ENCODE measurements at places on chromosomes 13 and 19. TPM values are rescaled to one million over a fixed set of nuclear protein-coding genes. Genes with fewer than 3 reads are reported as not detected.

Gene TMEM272
- total RNA-seq = 0.09 TPM

Gene FCAR
- total RNA-seq = 0.39 TPM

Gene DNAAF3
- total RNA-seq = 5.9 TPM

Gene XAB2
- 71.9 TPM for total RNA-seq

Gene ZNF135
- 5.6 TPM for total RNA-seq

Gene KANK2
- 35.1 TPM for total RNA-seq

- DNase-seq = no peak
These were observed 382.9 kb downstream of the KLF12 start for GRCh38 chr13:73751290-73751689.

DNA sequence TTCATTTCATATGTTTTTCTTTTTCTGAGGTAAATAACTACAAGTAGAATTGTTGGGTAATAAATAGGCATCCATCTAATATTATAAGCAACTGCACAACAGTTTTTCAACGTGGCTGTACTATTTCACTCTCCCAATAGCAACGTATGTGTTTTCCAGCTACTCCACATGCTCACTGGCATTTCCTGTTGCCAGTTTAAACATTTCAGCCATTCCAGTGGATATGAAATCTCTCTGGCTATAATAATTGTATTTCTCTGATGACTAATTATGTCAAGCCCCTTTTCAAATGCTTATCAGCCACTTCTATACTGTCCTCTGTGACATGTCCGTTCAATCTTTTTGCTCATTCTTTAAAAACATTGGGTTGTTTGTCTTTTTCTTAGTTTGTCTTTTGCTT, 26.8 kb upstream of the ALOX5AP start:
- no peak for DNase-seq

- no peak for DNase-seq
These were observed 127.6 kb downstream of the URI1 start for GRCh38 chr19:30069535-30070197.

GRCh38 chr13:34129436-34129835, 311.5 kb downstream of the RFC3 start:
- DNase-seq = no peak

DNA sequence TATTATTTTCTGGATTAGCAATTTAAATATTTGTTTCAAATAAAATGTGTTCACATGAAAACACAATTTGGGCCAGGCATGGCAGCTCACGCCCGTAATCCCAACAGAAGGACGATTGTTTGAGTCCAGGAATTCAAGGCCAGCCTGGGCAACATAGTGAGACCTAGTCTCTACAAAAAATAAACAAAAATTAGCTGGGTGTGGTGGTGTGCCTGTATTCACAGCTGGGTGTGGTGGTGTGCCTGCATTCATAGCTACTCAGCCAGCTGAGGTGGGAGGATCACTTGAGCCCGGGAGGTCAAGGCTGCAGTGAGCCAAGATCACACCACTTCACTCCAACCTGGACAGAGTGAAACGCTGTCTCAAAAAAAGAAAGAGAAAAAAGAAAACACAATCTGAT, 46.4 kb downstream of the KPNA3 start:
- no peak for DNase-seq

GRCh38 chr19:55539090-55539984, 2.4 kb upstream of the SBK2 start:
- no peak for DNase-seq

DNA sequence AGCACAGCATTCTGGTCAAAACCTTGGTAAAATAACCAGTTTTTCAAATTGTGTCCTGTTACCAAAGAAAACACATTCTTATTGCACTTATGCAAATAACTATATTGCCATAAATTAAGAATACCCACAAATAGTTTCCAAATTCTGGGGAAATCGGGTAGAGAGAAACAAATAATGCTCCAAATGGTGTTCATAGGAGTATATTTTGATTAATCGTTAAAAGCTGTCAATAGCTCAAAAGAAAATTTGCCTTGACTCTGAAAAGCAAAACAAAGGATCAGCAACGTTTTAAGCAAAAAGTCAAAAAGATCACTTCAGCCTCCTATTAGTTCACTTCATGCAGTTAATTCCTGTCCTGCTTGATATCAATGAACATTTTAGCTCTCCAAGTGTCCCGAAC, 22.2 kb upstream of the CEACAM21 start:
- no peak for DNase-seq

GRCh38 chr13:99629641-99630040, 128.4 kb downstream of the TM9SF2 start:
- no peak for DNase-seq

DNA sequence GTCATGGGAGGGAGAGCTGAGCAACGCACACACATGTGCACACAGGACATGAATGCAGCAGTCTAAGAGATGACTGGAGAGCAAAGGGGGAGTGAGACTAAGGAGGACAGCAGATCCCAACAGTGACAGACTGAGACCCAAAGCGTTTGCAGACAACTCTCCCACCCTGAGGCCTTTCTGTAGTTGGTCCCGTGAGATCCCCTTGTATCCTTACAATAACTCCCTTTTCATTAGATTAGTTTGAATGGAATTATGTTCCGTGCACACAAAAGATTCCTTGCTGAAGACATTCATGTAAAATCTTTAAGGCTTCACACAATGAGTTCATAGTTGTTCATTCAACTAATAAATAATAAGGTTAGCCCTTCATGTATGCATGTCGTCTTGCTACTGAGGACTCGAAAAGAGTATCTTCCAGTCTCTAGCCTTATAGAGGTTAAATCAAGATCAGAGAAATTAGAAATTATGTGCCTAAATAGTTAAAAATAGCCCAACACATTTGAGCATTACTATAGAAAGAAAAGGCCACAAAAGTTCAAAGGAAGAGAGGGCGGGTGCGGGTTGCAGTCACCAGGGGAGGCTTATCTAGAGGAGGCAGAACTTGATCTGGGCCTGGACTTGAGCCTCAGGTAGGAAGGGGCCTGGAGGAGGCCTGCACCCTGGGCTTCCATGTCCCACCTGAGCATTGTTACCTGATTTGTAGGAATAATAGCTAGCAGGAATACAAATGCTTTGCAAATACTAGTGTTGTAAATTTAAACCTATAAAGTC, 3.1 kb upstream of the GTF3A start:
- no peak for DNase-seq

GRCh38 chr13:27834095-27834494, 41.8 kb downstream of the GSX1 start:
- no peak for DNase-seq

DNA sequence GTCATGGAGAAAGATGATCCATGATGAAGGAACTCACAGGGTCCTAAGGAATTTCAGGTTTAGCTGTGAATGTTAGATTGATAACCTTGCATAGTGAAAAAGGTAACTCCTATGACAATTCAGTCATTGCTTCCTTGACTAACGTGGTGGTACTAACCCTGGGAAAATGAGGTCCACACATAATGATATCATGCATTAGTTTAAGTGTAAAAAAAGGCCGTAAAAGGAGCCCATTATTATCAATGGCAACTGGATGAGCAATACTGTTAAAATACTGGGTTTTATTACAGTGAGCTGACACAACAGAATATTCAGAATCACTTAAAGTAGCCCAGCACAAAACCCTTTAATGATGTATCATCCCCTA, 515.4 kb downstream of the DCT start:
- no peak for DNase-seq

DNA sequence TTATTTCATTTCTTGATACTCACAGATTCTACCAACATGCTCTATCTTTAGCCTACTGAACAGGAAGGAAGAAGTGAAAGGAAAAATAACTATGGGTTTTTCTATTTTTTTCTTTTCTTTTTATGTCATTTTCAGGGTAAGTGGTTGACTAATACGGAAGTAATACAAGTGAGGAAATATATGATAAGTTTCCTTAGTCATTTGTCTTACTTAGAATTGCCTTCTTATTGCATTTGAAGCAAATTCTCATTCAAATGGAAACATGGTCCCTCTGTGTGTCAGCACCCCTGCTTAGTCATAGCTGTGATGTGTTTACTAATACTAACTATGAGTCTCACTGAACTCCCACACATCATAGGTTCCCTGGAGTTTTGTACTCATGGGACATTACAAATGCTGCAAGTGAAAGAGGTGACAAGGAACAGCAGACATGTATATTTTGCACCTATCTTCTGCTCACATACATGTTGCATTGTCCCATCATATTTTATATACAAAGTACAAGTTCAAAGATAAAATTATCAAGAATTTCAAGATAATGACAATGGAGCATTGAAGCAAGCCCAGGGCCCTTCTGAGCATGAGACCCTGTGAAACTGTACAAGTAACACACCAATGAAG, 60.1 kb downstream of the DCT start:
- no peak for DNase-seq

DNA sequence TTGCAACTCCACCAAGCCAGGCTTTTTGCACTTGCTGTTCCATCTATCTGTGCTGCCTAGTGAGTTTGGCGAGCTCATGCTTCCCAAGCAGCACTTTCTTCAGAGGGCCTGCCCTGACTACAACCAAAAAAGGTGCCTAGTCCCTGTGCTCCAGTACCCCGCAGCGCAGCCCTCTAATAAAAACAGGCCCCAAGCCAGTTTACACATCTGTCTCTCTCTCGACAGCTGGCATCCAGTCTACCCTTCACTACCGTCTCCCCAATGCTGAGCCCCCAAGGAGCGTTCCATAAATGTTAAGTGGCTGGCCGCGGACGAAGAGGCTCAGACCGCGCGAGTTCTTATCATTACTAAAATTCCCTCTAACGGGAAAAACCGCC, 512 bp downstream of the MED4 start:
- DNase-seq = no peak

DNA sequence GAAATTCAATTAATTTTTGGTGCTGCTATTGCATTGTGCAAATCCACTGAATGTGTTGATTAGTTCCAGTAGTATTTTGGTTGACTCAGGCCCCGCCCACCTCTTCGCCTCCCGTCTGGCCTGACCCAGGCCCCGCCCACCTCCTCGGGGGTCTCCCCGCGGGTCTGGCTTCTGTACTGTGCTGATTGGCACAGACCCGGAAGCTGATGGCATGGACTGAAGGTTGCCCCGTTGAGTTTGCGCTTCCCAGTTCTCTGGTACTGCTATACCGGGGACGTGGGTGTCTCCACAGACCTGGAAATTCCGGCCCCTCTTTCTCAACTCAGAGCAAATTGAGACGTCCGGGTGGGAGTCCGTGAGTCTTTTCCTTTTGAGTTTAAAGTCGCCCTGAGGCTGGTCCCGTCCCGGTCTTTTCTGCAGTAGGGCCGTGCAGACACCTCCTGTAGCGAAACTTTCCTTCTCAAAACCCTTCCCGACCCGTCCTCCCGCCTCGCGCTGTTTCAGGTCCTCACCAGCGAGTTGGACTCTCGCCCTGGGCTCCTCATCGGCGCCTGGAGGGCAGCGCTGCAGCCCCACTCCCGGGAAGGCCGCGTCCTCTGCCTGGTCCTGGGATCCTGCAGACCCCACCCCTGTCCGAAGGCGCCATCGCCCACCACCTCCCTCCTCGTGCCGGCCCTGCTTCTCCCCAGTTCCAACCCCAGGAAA, 14.8 kb downstream of the ZNF701 start:
- DNase-seq = peak; percentile 76

DNA sequence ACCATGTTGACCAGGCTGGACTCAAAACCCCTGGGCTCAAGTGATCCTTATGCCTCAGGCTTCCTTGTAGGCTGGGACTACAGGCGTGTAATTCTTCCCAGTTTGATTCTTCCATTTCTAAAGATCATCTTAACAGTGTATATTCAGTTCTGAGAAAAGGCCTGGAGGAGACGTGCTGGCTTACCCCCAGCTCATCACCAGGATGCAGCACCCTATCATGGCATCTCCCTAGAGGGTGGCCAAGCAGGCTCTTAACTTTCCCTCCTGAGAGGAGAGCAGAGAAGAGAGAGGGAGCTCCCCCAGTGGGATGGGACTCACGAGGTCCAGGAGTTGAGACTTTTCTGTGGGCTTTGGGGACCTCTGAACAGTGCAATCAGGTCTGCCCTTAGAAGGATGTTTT, 2.1 kb upstream of the TUBA3C start:
- DNase-seq = no peak

DNA sequence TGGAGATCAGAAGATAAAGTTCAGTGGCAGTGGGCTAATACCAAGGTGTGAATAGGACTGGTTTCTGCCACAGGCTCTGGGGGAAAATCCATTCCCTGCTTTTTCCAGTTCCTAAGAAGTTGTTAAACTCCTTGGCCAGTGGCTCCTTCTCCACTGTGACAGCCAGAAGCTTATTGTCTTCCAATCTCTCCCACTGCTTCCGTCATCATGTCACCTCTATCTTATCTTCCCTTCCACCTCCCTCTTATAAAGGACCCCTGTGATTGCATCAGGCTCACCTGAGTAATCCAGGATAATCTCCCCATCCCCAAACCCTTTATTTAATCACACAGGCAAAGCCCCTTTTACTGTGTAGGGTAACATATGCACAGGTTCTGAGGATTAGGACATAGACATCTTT, 431.2 kb upstream of the SLC10A2 start:
- DNase-seq = no peak

GRCh38 chr13:102626928-102627327, 30.1 kb downstream of the TPP2 start:
- DNase-seq = no peak

DNA sequence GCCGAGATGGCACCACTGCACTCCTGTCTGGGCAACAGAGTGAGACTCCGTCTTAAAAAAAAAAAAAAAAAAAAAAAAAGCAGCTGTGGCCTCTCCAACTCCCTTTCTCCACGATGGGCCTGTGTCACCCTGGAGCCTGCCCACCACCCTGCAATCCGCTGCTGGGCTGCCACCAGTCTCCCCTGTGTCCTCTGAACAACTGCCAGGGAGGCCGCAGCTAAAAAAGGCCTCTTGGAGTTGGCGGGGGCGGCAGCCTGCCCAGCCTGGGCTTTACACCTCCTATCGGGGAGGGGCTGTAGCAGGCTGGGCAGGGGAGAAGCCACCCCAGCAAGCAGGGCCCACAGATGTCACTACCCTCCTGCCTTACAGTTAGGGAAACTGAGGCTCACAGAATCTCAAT, 3.5 kb downstream of the CDC37 start:
- no peak for DNase-seq

- no peak for DNase-seq
These were observed 152.2 kb upstream of the PRR20A start for GRCh38 chr13:56988543-56988942.

DNA sequence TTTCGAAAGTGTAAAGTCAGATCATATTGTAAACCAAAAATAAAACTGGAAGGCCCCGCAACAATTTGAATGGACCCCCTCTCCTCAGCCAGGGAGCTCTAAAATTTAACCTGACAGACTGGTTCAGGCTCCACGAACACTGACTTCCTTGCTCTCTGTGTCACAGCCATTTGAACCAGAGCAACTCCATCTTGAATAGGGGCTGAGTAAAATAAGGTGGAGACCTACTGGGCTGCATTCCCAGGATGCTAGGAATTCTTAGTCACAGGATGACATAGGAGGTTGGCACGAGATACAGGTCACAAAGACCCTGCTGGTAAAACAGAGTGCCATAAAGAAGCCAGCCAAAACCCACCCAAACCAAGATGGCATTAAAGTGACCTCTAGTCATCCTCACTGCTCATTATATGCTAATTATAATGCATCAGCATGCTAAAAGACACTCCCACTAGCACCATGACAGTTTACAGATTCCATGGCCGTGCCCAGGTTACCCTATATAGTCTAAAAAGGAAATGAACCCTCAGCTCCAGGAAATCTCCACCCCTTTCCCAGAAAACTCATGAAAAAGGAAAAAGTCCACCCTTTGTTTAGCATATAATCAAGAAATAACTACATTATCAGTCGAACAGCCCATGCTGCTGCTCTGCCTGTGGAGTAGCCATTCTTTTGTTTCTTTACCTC, 43.1 kb downstream of the RFXAP start:
- no peak for DNase-seq

GRCh38 chr19:4229179-4229931, at the start of gene EBI3:
EBI3 (plus strand) TSS chr19:4229523; CDS start chr19:4229551, 28 bp downstream.
- no peak for DNase-seq

GRCh38 chr19:18807861-18808331, 16.8 kb upstream of the COMP start:
- no peak for DNase-seq
